T-helper 1 cell (primary cell): ENCODE measurements at places on chromosomes 16 and 17.
A peak's percentile ranks its signal among the peaks of the same experiment; 100 is the strongest.

GRCh38 chr17:17812211-17813054, 24.4 kb downstream of the SREBF1 start:
- peak; percentile 51 for DNase-seq

- no peak for DNase-seq
Observed at GRCh38 chr17:77286641-77287431, 146.1 kb downstream of the SEC14L1 start.

DNA sequence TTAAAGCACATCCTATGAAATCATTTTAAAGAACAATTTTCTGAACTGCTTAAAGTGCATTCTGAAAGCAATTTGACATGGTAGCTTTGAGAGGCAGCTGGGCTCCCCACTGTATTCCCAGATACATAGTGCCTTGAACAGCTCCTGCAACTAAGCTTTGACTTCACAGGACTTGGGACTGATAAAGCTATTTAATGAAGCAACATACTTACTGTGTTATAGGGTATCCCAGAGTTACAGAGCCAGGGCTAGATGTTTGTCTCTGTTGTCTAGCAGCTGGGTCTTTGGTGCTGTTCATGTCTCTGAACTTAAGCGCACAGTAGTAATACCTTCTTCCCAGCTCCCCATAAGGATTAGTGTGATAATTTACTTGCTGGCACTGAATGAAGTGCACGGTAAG, 862 bp downstream of the ACSM1 start:
- DNase-seq = no peak

GRCh38 chr16:86241681-86242080, 268.6 kb upstream of the FOXF1 start:
- no peak for DNase-seq

DNA sequence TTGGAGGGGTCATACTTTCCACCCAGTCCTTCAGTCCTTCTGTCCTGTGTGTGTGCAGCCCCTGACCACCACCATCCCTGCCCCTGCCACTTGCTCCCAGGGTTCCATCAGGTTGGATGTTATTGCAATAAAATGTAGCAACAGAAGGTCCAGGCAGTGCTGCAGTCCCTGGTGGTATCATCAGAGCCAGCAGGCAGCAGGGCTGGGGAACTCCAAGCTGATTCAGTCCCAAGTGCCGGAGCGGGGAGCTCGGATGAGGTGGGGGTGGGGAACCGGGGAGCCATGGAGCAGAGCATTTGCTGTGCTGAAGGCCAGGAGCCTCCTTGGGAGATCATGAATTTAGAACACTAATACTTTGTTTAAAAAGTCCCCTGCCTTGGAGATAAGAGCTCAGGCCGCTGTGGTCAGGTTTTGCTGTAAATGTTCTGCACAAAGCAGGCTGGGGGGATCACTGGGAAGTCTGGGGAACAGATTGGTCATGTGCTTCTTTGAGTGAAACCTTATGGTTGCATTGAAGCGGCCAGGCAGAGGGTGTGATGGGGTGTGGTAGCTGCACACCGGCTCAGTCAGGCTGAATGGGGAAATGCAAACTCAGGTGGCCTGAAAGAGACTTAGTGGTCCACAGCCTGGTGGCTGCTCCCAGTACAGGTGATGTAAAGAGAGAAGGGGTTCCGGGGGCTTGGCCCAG, 225.9 kb downstream of the SEC14L1 start:
- DNase-seq = no peak

DNA sequence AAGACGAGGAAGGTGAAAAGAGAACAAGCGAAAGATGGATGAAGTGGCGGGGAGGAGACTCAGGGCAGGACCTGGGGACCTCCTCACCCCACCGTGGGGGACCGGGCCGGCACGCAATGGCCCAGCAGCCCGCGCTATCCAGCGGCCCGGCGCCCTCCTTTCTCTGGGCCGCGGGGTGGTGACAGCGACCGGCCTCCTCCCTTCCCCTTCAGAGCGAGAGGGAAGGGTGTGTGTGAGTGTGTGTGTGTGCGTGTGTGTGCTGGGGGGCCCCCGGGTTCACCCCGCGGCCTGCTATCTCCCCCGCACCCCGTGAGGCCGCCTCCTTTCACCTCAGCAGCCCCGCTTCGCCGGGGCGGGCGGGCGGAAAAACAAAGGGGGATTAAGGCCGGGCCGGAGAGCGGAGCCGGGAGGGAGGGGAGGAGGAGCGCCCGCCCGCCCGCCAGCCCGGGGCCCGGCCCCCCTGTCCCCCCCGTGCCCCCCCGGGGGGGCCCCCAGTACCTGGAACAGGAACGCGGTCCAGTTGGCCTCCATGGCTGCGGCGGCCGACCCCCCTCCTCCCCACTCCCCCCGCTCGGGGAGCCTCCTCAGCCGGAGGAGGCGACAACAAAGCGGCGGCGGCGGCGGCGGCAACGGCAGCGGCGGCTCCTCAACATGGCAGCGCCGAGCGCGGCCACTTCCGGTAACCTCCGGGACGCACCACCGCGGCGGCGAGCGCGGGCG, at the start of gene VEZF1:
TSS of gene VEZF1 (minus strand) at position 674 of the 720 bp plus-strand sequence. CDS start at position 531, 143 bp downstream.
- DNase-seq = peak; percentile 69

GRCh38 chr17:59492091-59492451, 73.3 kb upstream of the DHX40 start:
- DNase-seq = no peak

DNA sequence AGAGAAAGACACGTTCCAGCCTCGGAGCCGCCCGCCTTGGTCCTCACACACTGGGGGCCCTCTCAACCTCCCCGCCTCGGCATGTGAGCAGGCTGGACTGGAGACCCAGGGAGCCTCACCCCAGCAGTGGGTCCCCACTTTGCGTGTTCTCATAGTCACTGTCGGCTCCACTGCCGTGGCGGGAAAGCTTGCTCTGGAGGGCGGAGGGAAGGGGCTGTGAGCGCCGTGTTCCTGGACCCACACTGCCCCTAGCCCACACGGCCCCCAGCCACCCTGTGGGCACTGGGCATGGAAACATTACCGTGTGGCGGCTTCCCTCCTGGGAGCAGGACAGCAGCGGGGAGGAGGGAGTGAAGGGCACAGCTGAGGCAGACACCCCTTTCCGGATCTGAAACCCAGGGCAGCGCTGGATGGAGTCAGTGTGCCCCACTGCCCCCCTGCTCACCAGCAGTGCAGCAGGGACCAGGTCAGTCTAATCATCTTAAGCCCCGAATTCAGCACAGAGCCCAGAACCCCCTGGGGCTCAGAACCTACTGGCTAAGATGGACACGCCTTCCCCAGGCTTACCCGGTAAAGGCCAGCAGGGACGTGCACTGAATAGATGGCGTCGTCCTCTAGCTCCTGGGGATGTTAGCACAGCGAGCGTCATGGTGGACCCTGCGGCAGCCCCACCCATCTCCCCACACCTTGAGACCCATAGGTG, 7.2 kb downstream of the TP53I13 start:
- no peak for DNase-seq

GRCh38 chr16:1450218-1450617, 5.9 kb upstream of the CCDC154 start:
- no peak for DNase-seq

DNA sequence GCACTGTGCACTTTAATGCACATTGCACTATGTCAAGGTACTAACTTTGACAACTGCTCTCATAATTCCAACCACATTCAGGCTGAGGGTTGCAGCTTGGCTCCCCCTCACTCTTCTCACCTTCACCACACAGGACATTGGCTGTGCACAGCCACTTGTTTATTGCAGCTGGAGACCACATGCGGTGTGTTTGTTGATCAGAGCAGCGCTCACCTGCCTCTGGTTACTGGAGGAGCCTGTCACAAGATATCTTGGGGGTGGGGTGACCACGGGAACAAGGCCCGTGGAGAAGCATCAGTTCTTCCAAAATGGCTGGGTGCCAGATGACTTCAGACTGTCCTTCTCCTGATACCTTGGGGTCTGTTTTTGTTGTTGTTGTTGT, 10.6 kb upstream of the CCL5 start:
- peak; percentile 54 for DNase-seq

- DNase-seq = no peak
Observed at GRCh38 chr17:57638284-57638683, 106.8 kb downstream of the CCDC182 start.

- DNase-seq = no peak
Observed at GRCh38 chr16:54957403-54958166, 26.9 kb downstream of the IRX5 start.

- peak; percentile 69 for DNase-seq
Observed at GRCh38 chr17:51427856-51428255, 167.5 kb downstream of the UTP18 start.

DNA sequence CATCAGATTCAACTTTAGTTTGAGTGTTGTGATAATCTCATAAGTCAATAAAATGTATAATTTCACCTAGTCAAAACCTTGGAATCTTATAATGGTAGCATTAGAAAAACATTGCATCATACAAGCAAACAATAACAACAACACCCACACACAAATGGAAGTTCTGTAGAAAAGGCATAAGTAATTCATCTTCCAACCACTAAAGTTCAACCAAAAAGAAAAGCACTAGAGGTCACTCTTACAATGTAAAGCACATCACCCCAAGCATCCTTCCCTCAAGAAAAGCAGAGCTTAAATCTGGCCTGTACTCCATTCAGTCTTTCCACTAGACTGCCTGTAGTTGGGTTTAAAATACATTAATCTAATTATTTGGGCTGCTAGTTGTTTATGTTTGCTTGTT, 1.8 kb downstream of the CNTNAP4 start:
- DNase-seq = no peak

- no peak for DNase-seq
Observed at GRCh38 chr16:78444-79150, 572 bp downstream of the MPG start.
